ENCODE measurements at places on chromosomes 2 and 18.
A peak's percentile ranks its signal among the peaks of the same experiment; 100 is the strongest.

GRCh38 chr2:160052531-160052930, 9.9 kb downstream of the PLA2R1 start:
- no peak for DNase-seq

GRCh38 chr2:47269316-47270232, 114.5 kb upstream of the STPG4 start:
- DNase-seq = no peak

GRCh38 chr2:239752951-239753350, 272.2 kb downstream of the NDUFA10 start:
- no peak for DNase-seq

- no peak for DNase-seq
Observed at GRCh38 chr2:129896226-129897100, 83.0 kb upstream of the RAB6C start.

- no peak for DNase-seq
Observed at GRCh38 chr2:10243926-10244270, 58.8 kb upstream of the HPCAL1 start.

DNA sequence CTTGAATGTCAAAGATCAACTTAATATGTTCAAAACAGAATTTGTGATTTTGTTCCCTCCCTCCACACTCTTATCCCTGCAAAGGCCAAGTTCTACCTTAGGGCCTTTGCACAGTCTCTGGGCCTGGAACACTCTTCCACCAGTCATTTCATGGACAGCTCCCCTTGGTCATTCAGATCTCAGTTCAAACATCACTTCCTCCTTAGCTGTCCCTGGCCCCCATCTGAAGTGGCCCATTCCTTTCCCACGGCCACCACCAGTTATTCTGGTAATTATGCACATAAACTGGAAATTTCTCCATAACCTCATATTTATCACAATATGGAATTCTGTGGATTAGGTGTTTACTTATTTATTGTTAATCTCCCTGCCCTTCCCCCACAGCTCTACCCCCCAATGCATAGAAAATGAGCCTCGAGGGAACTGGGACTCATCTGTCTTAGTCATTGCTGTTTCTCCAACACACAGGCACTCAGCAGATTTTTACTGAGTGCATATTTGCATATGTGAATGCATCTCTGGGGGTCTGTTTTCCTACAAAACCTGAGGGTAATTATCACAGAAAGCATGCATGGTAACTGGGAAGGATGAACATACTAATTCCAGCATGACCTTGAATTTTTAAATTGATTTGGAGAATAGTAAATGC, 35.5 kb upstream of the SPTBN1 start:
- no peak for DNase-seq

DNA sequence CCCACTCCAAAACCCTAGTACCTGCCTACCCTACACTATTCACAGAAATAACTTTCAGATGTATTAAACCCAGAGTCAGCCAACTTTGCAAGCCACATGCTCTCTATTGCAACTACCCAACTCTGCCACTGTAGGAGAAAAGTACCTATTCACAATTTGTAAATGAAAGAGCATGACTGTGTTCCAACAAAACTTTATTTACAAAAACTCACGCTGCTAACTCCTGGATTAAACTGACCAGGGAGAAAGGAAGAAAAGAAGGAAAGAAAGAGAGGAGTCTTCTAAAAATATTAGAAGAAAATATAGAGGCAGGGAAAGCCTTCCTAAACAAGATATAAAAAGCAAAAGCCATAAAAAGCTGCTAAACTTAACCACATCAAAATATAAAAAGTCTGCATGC, 24.6 kb downstream of the SLC1A4 start:
- no peak for DNase-seq

DNA sequence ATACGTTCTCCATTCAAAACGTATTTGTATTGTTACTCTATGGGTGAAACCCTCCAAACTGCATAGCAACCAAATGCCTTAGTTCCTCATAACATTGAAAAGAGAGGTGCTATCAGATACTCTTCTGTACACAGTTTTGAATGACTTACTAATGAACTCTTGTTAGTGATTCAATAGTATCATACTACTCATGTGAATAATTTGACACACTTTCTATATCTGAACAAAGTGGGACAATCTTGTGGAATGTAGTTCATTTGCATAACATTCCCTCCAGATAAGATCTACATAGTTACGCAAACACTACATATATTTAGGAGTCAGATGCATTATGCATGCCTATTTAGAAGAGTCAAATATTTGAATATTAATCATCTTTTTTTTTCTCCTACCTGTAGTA, 232.0 kb upstream of the NRXN1 start:
- DNase-seq = no peak

GRCh38 chr2:168119515-168120141, 127.8 kb downstream of the STK39 start:
- peak; percentile 55 for DNase-seq

GRCh38 chr2:229873123-229873581, 48.7 kb downstream of the TRIP12 start:
- no peak for DNase-seq

DNA sequence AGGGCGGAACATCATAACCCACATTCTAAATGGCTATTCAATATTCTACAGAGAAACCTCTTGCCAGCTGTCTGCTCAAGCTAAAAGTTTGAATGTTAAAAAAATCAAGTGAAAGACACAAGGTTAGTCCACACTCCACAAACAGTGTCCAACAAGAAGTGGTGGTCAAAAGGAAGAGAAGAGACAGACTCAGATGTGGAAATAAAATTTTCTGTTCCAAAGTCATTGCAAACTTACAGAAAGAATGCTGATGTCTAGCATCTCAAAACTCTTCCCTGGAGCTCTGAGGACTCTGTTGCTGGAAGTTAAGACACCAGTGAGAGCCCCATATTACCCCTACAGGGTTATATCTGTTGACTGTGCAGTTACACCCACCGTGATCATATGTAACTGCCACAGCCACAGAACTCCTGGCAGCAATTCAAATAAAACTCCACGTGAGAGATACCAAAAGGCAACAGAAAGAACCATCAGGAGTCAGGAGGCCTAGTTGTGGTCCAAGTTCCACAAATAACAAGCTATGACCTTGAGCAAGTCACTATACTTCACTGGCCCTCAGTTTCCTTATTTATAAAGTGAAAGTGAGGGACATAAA, 60.9 kb downstream of the AAK1 start:
- DNase-seq = no peak
